Naive B cell (primary cell): ENCODE measurements at places on chromosomes 5 and 9.
A peak's percentile ranks its signal among the peaks of the same experiment; 100 is the strongest.

DNA sequence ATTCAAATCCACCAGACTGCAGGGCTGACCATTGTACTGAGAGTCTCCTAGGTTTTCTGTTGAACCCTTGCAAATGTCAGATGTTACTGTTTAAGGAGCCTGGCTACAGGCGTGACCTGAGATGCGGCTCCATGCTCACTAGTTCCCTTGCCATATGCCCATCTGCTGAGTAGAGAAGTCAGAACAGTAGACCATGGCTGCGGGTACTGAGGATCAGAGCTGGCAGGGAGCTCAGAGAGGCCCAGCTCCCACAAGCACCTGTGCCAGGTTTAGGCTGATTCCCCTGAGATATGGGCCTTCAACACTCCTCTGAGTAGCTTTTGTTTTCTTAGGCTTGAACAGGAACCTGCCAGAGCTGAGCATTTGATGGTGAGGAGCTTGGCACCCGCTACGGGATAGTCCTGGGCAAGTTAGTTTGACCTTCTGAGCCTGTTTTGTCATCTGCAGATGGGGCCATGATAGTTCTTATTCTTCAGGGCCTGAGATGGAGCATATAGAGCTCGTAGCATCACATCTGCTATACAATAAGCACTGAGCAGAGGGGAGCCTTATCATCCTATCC is 83.7 kb downstream of the BOD1 start:
- DNase-seq, result no peak

- no peak for DNase-seq
These were observed 129.0 kb downstream of the PAPPA start for GRCh38 chr9:116282597-116282996.

DNA sequence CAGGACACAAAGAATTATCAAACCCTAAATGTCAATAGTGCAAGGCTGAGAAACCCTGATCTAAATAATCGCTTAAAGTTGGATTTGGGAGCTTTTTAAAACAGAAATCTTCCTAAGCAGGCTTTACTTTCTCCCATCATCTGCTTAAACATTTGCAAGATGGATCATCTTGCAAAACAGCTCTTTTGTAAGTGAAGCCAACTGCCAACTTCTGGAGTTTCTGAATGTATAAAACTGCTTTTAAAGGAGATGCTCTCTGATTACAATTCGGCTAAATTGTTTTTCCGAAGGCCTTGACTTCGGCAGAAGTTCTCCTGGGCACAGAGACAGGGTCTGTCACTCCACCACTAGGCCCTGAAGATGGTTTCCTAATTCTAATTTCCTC is 1.3 kb downstream of the PTPN3 start:
- DNase-seq, result no peak

GRCh38 chr9:95336281-95336680 is 18.8 kb upstream of the FANCC start:
- no peak for DNase-seq

- DNase-seq, result no peak
These were observed 47.9 kb downstream of the ADGRV1 start for GRCh38 chr5:90606539-90606938.

DNA sequence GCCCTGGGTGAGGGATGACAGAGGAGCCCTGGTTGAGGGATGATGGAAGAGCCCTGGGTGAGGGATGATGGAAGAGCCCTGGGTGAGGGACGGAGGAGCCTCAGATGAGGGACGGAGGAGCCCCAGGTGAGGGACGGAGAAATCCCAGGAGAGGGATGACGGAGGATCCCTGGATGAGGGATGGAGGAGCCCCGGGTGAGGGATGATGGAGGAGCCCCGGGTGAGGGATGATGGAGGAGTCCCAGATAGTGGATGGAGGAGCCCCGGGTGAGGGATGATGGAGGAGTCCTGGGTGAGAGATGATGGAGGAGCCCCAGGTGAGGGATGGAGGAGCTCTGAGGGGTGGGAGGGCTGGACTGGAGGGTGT is 10.9 kb downstream of the PHF2 start:
- DNase-seq, result no peak

GRCh38 chr5:60703944-60704343 is 4.0 kb upstream of the DEPDC1B start:
- DNase-seq, result no peak

DNA sequence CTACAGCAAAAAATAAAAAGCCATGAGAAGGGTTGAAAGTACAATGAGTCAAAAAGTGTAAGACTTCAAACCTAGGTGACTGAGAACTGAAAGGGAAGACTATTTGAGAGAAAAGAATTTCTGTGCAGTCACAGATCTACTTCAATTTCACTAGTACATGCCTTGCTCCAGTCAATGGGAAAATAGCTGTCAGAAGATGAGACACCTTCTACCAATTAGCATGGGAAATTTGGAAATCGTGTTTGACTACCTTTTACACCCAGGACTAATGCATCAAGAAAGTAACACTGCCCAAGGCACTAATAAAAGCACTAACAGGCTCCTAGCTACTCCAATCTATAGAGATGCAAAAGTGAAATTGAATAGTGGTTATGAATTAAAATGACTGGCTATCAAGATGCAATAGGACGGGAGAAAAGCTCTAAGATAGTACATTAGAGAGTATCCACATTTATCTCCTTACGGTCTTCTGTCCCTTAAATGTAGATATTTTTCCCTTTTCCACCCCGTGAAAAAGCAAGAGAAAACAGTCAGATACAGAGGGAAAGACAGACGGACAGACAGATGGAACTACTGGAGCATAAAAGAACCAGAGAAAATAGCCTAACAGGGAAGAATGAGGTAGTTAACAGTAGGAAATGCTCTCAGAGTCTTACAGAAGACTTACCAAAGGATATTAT is 15.2 kb downstream of the ERP44 start:
- no peak for DNase-seq

DNA sequence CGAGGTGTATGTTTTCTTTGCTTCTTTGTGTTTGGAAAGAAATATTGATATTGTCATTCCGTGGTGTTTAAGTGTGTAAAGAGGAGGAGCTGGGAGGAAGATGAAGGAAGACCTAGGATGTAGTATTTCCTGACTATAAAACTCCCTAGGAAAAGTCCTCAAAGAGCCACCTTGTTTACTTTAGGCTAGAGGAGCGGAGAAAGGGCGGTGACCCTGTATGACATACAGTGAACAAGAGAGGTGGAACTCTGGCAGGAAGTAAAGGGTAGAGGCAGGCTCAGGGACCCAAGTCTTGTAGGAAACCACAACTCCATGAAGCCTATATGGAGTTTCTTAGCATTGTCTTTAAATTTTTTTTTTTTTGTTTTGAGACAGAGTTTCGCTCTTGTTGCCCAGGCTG is 303.9 kb downstream of the DOCK8 start:
- no peak for DNase-seq

- no peak for DNase-seq
These were observed 52.7 kb downstream of the ALG2 start for GRCh38 chr9:99169086-99169485.

GRCh38 chr5:52922384-52922783 is 66.8 kb upstream of the ITGA2 start:
- DNase-seq, result no peak

DNA sequence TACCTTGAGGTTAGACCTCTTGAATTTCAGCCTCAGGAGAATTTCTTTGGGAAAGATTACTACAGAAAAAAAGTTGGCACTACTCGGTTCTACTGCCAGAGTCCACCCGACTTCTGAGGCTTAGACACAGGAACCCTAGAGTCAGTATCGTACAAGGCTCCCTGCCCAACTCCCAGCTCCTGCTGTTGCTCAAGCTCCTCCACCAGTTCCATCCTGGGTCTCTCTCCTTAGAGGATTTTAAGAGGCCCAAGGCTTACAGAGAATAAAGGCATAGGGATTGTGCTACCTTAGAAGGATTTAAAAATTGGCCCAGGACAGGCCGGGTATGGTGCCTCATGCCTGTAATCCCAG is 29.0 kb upstream of the SSBP2 start:
- DNase-seq, result no peak

- no peak for DNase-seq
These were observed 4.5 kb upstream of the FXN start for GRCh38 chr9:69030851-69031645.

DNA sequence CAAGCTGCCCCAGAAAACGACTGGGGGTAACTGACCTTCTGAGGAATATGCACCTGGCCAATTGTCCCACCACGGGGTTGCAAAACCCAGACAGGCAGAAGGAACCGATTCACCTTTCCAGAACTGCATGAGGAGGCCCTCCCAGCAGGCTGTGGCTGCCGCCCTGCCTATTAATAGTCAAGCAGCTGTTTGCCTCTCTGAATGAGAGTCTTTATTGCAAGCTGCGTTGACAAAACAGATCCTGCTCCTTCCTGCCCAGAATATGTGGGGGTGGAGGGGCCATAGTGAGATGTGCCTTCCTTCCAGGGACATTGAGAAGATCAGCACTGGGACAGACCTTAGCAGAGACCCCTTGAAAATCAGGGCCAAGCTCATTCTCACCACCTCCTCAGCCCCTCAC is 18.3 kb upstream of the TCOF1 start:
- DNase-seq, result no peak

- no peak for DNase-seq
These were observed 663.2 kb downstream of the TLR4 start for GRCh38 chr9:118367383-118367782.

DNA sequence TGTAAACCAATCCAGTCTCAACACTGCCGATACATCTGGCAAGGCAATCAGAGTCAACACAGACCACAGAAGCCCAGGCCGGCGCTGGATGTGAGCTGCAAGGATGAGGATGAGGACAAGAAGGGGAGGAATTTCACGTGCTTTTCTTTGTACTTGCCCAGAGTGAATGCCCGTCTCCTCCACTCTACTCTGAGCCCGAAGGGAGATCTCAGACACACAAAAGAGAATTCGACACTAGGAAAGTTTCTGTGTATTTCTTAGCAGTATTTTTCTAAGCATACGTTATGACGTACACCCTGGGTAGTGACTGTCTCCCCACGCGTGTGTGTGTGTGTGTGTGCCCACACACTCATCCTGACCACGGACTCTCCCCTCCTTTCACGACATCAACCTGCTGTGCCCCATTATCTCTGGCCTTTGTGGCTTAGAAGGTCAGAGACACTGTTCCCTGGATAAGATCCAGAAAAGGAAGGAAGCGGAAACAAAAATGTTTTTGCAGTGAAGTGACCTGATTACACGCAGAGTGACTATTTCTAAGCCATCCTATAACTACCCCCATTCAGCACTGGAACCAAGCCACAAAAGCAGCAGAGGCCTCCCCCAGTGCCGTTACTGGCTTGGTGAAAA is 227.3 kb upstream of the DAPK1 start:
- no peak for DNase-seq

DNA sequence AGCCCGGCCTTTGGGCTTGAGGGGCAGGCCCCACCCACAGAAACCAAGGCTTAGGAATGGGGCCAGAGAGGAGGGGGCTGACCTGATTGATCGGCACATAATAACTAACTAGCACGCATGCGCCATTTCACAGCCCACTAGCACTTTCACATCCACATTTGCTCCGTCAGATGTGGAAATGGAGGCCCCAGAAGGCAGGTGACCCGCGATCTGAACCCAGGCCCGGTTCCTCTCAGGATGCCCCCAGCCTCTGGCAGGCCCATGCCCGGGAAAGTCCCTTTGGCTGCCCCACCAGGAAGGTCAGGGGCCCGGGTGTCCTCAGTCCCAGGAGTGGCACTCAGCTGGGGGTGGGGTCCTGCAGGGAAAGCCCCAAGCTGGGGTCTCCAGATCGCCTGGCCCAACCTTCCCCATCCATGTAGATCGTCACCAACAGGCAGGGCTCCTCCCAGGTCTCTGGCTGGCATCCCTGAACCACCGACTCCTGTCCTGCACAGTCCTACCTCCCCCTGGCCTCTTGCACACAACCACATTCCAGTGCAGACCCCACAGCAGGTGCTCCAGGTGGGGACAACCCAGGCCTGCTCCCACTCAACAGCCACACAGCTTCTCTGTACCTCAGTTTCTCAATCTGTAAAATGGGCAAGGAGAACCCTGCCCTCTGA is 46.7 kb downstream of the VAV2 start:
- peak; percentile 78 for DNase-seq

DNA sequence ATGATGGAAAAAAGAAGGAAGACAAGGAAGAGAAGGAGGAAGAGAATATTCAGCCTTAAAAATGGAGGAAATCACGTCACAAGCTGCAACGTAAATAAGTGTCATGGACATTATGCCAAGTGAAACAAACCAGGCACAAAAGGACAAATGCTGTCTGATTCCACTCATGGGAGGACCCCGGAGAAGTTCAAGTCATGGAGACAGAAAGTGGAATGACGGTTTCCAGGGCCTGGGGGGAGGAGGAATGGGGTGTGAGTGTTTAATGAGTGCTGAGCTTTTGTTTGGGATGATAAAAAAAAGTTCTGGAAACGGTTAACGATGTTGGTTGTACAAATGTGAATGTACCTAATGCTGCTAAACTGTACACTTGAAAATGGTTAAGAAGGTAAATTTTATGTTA is 439.5 kb downstream of the GADD45G start:
- no peak for DNase-seq

GRCh38 chr9:84832453-84832852 is 162.9 kb downstream of the NTRK2 start:
- DNase-seq, result no peak

- peak; percentile 55 for DNase-seq
These were observed 44.3 kb upstream of the BICD2 start for GRCh38 chr9:92808726-92809451.

DNA sequence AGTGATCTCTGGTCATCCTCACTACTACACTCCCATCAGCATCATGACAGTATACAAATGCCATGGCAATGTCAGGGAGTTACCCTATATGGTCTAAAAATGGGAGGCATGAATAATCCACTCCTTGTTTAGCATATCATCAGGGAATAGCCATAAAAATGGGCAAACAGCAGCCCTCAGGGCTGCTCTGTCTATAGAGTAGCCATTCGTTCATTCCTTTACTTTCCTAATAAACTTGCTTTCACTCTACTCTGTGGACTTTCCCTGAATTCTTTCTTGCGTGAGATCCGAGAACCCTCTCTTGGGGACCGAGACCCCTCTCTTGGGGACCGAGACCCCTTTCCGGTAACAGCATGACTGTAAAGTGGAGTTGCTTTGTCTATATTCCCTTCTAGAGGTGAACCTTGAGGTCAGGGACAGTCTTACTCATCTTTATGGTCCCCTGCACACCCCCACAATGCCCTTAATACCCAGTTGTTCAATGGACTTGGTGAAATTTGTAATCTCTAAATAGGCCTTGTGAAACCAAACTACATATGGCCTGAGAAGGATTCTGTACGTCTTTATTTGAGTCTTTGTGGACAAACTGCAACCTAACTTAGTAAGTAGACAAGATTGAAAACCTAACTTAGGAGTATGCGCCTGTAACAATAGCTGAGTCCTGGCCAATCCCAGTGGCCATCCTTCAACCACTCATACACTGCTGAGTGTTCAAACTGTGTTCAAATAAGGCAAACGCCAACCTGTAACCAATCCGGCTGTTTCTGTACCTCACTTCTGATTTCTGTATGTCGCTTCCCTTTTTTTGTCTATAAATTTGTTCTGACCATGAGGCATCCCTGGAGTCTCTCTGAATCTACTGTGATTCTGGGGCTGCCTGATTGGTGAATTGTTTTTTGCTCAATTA is 32.3 kb upstream of the UBTD2 start:
- DNase-seq, result no peak
